ENCODE measurements at places on chromosomes 12 and 14. TPM values are rescaled to one million over a fixed set of nuclear protein-coding genes. Genes with fewer than 3 reads are reported as not detected.

The ACOT4 gene
- 5.0 TPM for total RNA-seq

The ANP32D gene
- total RNA-seq = not detected

The SNRPF gene
- 15.2 TPM for total RNA-seq

The OR4K13 gene
- not detected for total RNA-seq

The BMAL2 gene
- 2.6 TPM for total RNA-seq

The C3AR1 gene
- total RNA-seq = 62.1 TPM

The PIWIL1 gene
- not detected for total RNA-seq

The PITPNM2 gene
- 29.9 TPM for total RNA-seq

The C12orf56 gene
- total RNA-seq = not detected

The HOXC9 gene
- not detected for total RNA-seq

The SLC22A17 gene
- 10.6 TPM for total RNA-seq

The TESPA1 gene
- total RNA-seq = 5.0 TPM

The PRPF40B gene
- total RNA-seq = 19.3 TPM

The ANKRD33 gene
- not detected for total RNA-seq

DNA sequence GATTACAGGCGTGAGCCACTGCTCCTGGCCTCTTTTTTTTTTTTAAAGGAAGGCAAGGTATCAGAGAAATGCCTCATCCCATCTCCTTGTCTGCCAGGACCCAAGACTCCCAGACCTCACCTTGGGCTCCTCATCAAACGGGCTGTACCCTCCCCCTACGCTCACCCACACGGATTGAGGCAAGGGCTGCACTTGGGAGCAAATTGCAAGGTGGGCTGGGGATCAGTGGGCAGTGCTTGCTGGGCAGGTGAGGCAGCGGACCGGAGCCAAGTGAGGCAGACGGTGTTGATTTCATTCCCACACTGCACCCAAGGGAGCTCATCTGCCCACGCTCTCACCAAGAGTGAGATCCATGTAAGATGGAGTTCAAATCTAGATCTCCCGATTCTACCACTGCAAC lies 41.0 kb upstream of the DICER1 start:
- DNase-seq = no peak
- H3K36me3 ChIP-seq = no peaks in the 10 kb centered on the region
- H3K4me3 ChIP-seq = no peak overlapping the region
- H3K27me3 ChIP-seq = no peaks in the 10 kb centered on the region
- peaks cover 1% of the 10 kb centered on the region for H3K4me1 ChIP-seq

- DNase-seq = no peak
- no peaks in the 10 kb centered on the region for H3K27me3 ChIP-seq
- H3K4me1 ChIP-seq = no peaks in the 10 kb centered on the region
Measured at GRCh38 chr12:130846369-130846768, 7.3 kb upstream of the STX2 start.

- no peaks in the 10 kb centered on the region for H3K4me1 ChIP-seq
- H3K36me3 ChIP-seq = no peaks in the 10 kb centered on the region
- H3K4me3 ChIP-seq = peak overlapping the region; percentile 55
- H3K27ac ChIP-seq = peak overlapping the region; percentile 76
- peaks cover 17% of the 10 kb centered on the region for H3K27me3 ChIP-seq
Measured at GRCh38 chr14:103206836-103207387, 83.7 kb downstream of the TNFAIP2 start.

- no peak overlapping the region for H3K4me3 ChIP-seq
- H3K4me1 ChIP-seq = no peaks in the 10 kb centered on the region
- peaks cover 95% of the 10 kb centered on the region for H3K36me3 ChIP-seq
- H3K27ac ChIP-seq = no peak overlapping the region
- DNase-seq = no peak
Measured at GRCh38 chr12:132724506-132725241, 14.0 kb downstream of the PGAM5 start.

DNA sequence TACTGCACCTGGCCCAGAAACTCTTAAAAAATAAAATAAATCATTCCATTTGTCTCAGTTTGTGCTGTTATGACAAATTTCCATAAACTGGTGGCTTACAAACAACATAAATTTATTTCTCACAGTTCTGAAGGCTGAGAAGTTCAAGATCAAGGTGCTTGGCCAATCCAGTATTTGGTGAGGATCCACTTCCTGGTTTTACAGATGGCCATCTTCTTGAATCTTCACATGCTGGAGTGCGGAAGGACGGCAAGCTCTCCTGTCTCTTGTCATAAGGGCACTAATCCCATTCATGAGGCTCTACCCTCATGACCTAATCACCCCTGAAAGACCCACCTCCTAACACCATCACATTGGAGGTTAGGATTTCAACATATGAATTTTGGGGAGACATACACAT lies 29.9 kb upstream of the MYBPC1 start:
- no peaks in the 10 kb centered on the region for H3K36me3 ChIP-seq
- no peak for DNase-seq
- H3K4me3 ChIP-seq = no peak overlapping the region
- H3K27me3 ChIP-seq = no peaks in the 10 kb centered on the region
- peaks cover 2% of the 10 kb centered on the region for H3K4me1 ChIP-seq

DNA sequence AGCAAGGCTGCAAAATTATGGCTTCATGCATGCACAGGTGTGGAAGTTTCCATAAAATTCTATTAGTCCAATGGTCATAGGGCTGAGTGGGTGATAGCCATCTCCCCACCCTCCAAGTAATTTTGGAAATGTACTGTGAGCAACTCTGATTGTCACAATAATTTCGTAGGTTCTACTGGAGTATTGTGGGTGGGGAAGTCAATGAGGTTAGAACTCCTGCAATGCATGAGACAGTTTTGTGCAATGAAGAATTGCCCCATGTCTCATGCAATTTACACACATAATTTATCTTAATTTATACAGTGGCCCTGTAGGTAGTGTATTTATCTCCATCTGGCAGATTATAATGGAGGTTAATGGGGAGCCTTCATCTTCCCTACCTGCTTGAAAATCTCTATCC lies 20.5 kb downstream of the IFNG start:
- H3K27ac ChIP-seq = no peak overlapping the region
- H3K36me3 ChIP-seq = no peaks in the 10 kb centered on the region
- DNase-seq = no peak
- no peak overlapping the region for H3K4me3 ChIP-seq
- H3K27me3 ChIP-seq = no peaks in the 10 kb centered on the region

- peaks cover 6% of the 10 kb centered on the region for H3K36me3 ChIP-seq
- H3K27me3 ChIP-seq = no peaks in the 10 kb centered on the region
- H3K4me3 ChIP-seq = peak overlapping the region; percentile 89
- peaks cover 18% of the 10 kb centered on the region for H3K4me1 ChIP-seq
- peak overlapping the region; percentile 93 for H3K27ac ChIP-seq
Measured at GRCh38 chr14:50666772-50667683, 1.1 kb downstream of the SAV1 start.

- no peak overlapping the region for H3K4me3 ChIP-seq
- peaks cover 46% of the 10 kb centered on the region for H3K27me3 ChIP-seq
- no peak overlapping the region for H3K27ac ChIP-seq
- H3K4me1 ChIP-seq = no peaks in the 10 kb centered on the region
Measured at GRCh38 chr14:104547310-104547997, 32.1 kb upstream of the C14orf180 start.

- H3K36me3 ChIP-seq = no peaks in the 10 kb centered on the region
- no peaks in the 10 kb centered on the region for H3K27me3 ChIP-seq
- DNase-seq = no peak
- H3K4me3 ChIP-seq = no peak overlapping the region
Measured at GRCh38 chr14:55731881-55732498, 152.0 kb downstream of the KTN1 start.

- H3K4me3 ChIP-seq = no peak overlapping the region
- DNase-seq = no peak
- H3K36me3 ChIP-seq = no peaks in the 10 kb centered on the region
- H3K27ac ChIP-seq = no peak overlapping the region
Measured at GRCh38 chr14:44494137-44494536, 12.9 kb downstream of the FSCB start.

DNA sequence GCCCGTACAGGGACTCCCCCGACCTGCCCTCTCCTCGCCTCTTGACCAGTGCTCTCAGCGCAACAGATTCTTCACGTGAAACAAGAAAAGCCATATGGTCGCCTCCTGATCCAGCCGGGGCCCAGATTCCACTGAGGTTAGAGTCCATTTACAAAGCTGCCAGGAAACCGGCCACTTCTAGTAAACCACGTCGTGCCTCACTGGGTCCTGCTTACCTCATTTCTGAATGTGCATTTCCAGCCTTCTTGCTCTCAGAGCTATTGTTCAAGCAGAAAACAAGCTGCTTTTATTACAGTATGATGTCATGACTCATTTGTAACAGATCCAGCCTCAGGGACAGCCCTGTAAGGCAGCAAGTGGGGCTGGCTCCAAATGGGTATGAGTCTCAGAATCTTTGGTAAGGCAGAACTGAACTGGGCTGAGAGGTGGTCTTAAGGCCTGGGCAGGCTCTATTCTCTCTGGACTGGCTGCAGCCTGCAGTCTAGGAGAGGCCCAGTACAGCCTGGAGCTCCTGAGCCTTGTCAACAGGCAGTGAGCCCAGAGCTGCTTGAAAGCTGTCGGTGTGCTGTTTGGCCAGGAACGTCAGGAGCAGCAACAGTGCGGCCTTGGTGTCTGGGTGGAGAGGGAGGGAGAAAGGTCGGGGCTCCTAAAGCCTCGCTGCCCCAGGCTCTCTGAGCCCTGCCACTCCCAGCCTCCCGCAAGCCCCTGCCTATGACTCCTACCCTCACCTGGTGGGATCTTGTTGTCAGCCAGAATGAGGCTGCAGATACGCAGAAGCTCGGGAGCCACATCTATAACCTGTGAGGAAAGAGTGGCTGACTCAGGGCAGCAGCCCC lies 8.3 kb downstream of the REC8 start:
- H3K27ac ChIP-seq = no peak overlapping the region
- DNase-seq = no peak
- no peaks in the 10 kb centered on the region for H3K27me3 ChIP-seq

DNA sequence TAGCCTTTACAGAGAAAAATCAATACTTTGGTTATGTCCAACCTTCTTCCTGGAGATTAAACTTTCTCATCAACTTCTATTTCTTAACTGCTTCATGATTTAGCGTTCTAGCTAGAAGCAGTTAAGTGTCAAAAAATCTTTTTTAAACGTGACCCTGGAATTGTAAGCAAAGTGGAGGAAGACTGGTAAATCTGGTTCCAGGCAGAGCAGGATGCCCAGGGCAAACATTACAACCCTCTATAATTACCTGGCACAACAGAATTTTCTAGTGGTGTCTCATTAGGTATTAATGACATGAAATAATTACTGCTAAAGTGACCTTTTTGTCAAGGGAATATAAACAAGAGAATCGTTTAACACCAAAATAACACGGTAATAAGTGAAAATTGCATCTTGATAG lies 320.8 kb downstream of the MED13L start:
- no peaks in the 10 kb centered on the region for H3K4me1 ChIP-seq
- peaks cover 49% of the 10 kb centered on the region for H3K36me3 ChIP-seq
- H3K4me3 ChIP-seq = no peak overlapping the region
- H3K27me3 ChIP-seq = no peaks in the 10 kb centered on the region
- DNase-seq = no peak
- no peak overlapping the region for H3K27ac ChIP-seq

- no peak overlapping the region for H3K27ac ChIP-seq
- H3K4me1 ChIP-seq = no peaks in the 10 kb centered on the region
- no peak for DNase-seq
- H3K27me3 ChIP-seq = no peaks in the 10 kb centered on the region
Measured at GRCh38 chr12:91910871-91911388, 234.7 kb downstream of the BTG1 start.

DNA sequence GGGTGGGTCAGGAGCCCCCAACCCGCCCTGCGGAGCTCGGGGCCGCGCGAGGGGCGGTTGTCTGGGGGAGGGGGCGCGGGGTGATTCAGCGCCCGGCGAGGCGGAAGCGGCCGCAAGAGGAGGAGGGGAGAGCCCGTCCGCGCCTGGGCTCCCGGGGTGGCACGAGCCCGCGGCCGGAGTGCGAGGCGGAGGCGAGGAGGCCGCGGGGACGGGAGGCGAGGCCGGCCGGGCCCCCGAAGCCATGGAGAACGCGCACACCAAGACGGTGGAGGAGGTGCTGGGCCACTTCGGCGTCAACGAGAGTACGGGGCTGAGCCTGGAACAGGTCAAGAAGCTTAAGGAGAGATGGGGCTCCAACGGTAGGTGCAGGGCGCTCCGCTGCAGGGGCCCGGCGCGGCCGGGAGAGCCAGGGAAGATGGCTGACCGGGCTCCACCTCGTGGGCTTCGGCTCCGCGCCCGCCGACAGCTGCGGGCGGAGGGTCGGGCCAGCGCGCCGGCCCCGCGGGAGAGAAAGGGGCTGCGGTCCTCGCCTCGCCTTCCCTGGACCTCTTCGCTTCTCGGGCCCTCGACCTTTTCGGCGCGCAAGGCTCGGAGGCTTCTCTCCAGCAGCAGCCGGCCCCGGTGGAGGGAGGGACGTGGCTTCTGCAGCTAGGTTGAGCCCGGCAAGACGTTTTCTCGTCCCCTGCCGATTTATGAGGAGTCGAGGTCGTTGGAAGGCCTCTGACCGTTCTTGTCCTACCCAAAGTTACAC lies 677 bp downstream of the ATP2A2 start:
- peak overlapping the region; percentile 95 for H3K27ac ChIP-seq
- H3K36me3 ChIP-seq = peaks cover 18% of the 10 kb centered on the region
- peaks cover 52% of the 10 kb centered on the region for H3K4me1 ChIP-seq
- H3K27me3 ChIP-seq = no peaks in the 10 kb centered on the region
- DNase-seq = peak; percentile 75

GRCh38 chr14:22422238-22422637 lies 166.8 kb downstream of the DAD1 start:
- no peaks in the 10 kb centered on the region for H3K4me1 ChIP-seq
- H3K27ac ChIP-seq = no peak overlapping the region
- no peaks in the 10 kb centered on the region for H3K27me3 ChIP-seq
- no peak overlapping the region for H3K4me3 ChIP-seq
- H3K36me3 ChIP-seq = no peaks in the 10 kb centered on the region

DNA sequence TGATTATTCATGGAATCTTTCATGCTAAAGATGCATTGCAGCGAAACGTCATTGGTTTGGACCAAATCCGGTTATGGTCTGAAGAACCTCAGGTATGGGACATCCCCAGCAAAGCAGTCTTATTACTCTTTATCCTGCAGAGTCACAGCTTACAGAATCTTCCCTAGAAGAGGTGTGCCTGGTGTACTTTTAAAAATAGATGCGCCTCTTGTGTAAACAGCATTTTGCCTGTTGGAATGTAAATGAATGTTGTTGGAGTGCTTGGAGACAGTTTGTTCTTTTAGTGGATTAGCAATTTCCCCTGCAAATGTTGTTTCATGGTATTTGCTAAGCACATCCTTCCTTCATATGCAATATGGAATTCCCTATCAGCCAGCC lies 242.5 kb downstream of the ZFP36L1 start:
- H3K4me3 ChIP-seq = no peak overlapping the region
- H3K4me1 ChIP-seq = peaks cover 73% of the 10 kb centered on the region
- H3K27me3 ChIP-seq = no peaks in the 10 kb centered on the region
- H3K27ac ChIP-seq = peak overlapping the region; percentile 72
- H3K36me3 ChIP-seq = no peaks in the 10 kb centered on the region

GRCh38 chr14:100680439-100681051 lies 46.1 kb upstream of the DLK1 start:
- no peak overlapping the region for H3K4me3 ChIP-seq
- no peak for DNase-seq
- peak overlapping the region; percentile 39 for H3K27ac ChIP-seq
- H3K36me3 ChIP-seq = no peaks in the 10 kb centered on the region
- peaks cover 36% of the 10 kb centered on the region for H3K4me1 ChIP-seq
- no peaks in the 10 kb centered on the region for H3K27me3 ChIP-seq

All from lower lobe of right lung (tissue), 2 donors.